ENCODE measurements at places on chromosomes 5 and 9. TPM values are rescaled to one million over a fixed set of nuclear protein-coding genes. Genes with fewer than 3 reads are reported as not detected.

DNA sequence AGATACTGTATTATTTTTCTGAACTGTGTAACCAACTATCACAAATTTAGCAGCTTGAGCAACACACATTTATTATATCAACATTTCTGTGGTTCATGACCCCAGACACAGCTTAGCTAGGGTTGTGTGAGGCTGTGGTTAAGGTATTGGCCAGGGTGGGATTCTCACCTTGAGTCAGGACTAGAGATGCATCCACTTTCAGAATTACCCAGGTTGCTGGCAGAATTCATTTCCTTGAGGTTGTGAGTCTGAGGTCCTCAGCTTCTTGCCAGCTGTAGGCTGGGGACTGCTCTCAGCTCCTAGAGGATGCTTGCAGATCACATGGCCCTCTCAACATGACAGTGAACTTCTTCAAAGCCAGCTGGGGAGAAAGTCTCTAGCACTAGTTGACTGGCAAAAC lies 122.5 kb upstream of the RASGRF2 start:
- DNase-seq: no peak

DNA sequence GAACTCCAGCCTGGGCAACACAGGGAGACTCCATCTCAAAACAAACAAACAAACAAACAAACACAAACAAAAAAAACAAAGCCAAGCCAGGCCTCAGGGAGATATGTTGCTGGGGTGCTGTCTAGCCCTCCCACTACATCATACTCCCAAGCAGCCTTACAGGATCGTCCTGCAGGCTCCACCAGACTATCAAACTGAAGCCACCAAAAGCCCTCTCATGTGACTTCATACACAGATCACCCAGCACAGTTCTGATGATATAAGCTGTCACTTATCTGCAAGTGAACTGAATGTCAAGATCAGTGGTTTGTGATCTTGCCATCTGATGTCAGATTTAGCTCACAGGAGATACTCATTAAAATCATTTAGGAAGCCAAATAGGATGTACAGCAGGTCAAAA lies 43.3 kb downstream of the WDR41 start:
- no peak for DNase-seq

IL3 gene
- not detected for total RNA-seq

OTP gene
- not detected for total RNA-seq

CCDC69 gene
- total RNA-seq: 161 TPM

C5orf52 gene
- not detected for total RNA-seq
